ENCODE measurements at places on chromosomes 2 and 18.

GRCh38 chr2:232626584-232626983 is 6.8 kb upstream of the EFHD1 start:
- no peak for DNase-seq

DNA sequence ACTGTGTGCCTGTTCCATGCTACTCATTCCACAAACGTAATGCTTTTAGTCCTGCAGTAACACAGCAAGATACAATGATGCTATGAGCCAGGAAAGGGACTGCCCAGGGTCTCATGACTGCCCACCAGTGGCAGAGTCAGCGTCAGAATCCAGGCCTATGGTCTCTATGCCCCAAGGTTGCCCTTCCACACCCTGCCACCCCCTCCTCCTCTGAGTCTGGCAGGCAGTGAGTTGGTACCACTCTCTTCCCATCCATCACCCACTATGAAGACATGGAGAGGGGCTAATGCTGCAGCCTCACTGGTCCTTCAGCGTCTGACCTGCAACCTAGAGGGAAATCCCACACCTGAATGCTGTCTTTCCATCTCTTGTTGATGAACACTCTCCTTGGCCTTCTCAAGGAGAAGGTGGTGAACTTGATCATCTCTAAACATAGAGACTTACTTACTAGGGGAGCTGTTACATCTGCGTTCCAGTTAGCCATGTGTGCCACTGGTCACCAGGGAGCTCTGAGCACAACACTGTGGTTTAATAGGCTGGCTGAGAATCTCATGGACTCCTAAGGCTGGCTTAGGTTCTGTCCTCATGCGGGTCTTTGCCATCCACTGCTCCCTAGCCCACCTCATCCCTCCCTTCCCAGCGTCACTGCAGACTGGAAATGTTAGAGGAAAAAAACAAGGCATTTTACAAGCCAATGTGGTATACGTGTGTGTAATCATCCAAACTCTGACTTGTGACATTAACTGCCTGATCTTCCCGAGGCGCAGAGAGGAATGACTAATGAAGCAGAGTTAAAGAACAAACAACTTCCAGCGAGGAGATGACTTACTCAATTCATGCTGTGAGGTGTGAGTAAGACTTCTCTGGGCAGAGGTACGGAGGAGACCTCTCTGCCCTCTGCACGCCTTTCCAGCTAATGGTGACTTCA is 28.8 kb downstream of the STEAP3 start:
- DNase-seq, result no peak

DNA sequence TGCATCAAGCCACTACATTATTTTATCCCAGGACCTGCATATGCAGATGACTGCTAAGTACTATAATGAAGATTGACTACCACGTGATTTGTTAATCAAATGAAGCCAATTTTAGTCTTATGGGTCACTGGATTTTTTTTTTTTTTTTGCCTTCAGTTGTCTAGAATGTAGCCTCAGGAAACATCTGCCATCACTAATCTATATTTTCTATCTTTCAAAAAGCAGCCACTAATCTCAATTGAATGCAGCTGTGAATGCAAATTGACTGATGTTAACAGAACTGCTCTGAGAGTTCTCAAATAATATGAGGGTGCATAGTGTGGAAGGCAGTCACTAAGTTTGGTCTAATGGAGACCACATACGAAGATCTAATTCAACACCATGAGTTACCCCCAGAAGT is 106.3 kb downstream of the ABCA12 start:
- no peak for DNase-seq

DNA sequence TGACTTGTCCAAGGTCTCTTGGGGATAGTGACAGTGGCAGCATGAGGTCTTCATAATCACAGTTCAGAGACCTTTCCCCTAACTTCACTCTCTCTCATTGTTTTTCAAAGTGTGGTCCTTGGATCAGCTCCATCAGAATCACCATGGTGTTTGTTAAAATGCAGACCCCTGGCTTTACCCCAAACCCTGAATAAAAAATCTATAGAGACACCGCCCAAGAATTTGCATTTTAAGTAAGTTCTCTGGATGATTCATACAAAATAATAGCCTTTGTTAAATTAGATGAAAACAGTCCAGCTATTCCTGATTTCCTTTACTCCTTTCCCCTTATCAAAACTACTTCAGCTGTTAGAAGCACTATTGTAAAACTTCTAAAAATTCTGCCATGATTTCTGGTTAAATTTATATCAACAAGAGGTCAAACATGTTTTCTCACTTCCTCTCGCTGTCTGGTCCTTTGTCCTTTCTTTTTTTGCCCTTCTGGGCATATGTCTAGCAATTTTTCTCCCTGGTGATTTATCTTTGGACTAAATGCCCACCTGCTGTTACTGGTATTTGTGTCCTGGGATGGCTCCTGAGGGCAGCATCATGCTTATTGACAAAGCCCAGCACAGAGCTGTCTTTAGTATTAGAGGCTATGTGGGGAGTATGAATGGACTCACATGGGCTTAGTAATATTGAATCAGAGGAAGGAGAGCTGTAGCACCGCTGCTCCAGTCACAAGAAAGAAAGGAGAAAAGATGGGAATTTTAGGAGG is 63.4 kb downstream of the LHCGR start:
- DNase-seq, result no peak

GRCh38 chr2:172416447-172417058 is 10.8 kb upstream of the ITGA6 start:
- DNase-seq, result no peak

GRCh38 chr2:71385012-71385411 is 53.4 kb downstream of the ZNF638 start:
- DNase-seq, result no peak

DNA sequence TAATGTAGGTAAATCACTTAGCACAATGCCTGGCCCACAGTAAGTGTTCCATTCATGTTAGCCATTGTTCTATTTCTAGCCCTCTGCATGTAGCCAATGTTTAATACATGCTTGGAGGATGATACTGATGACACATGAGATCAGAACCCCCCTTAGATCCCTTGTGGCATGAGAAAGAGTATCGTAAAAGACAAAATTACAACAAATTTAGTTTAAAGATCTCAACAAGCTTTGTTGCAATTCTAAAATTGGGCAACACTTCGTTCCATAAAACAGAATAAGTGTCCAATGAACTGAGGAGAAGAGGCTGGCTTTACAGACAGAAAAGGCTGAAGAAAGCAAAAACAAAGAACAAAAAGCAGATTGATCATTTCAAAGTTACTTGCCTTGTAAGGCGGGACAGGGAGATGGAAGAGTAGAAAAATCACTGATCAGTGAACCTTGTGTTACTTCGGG is 148.7 kb upstream of the SLC1A4 start:
- no peak for DNase-seq

- DNase-seq, result no peak
Measured at GRCh38 chr18:49178736-49179135, 228.0 kb upstream of the SMAD7 start.

DNA sequence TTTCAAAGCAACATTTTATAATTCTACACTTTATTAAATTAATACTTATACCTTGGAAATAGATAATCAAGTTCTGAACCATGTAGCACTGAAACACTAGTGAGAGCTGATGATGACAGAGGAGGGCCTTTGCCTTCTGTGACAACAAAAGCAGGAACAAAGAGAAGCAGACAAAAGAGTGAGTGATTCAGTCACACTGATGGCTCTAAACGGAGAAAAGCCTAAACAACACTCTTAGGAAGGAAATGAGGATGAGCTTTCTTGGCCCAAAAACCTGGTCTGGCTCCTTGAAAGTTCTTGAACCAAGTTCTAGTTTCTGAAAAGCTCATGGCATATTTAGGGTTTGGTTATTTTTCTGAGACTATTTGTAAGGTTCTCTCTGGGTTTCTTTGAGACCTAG is 271.9 kb downstream of the DPP10 start:
- no peak for DNase-seq

- DNase-seq, result no peak
Measured at GRCh38 chr2:235510318-235510717, 16.5 kb downstream of the AGAP1 start.

DNA sequence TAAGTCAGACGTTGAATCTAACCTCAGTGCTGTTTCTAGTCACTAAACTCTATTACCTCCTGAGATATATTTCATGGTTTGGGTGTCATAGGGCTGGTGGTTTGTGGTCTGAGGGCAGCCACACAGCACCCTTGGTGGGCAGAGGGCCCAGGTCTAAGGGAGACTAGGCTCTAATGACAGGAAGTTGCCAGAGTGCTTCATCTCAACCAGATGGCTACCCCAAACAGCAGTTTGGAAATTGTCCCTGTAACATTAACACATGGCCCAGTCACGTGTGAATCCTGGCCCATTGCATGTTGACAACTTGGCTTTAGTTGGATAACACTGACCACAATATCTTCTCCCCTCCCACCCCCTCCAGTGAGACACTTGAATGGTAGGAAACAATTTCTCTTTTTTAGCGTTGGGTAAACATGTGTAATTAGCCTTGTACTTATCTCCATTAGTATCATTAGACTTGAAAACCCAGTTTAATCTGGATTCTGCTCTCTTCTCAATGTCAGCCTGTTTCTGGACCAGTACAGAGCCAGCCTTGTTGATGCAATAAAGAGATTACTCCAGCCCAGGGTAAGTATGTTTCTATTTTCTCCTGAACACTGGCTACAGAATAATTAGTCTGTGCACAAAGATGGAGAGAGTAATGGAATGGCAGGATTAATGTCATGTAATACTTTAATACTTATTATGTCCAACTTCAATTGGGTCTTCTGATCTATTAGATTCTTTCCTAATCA is 187.8 kb upstream of the SIX3 start:
- DNase-seq, result no peak
